ENCODE measurements at places on chromosomes 1 and 21.
A peak's percentile ranks its signal among the peaks of the same experiment; 100 is the strongest.

DNA sequence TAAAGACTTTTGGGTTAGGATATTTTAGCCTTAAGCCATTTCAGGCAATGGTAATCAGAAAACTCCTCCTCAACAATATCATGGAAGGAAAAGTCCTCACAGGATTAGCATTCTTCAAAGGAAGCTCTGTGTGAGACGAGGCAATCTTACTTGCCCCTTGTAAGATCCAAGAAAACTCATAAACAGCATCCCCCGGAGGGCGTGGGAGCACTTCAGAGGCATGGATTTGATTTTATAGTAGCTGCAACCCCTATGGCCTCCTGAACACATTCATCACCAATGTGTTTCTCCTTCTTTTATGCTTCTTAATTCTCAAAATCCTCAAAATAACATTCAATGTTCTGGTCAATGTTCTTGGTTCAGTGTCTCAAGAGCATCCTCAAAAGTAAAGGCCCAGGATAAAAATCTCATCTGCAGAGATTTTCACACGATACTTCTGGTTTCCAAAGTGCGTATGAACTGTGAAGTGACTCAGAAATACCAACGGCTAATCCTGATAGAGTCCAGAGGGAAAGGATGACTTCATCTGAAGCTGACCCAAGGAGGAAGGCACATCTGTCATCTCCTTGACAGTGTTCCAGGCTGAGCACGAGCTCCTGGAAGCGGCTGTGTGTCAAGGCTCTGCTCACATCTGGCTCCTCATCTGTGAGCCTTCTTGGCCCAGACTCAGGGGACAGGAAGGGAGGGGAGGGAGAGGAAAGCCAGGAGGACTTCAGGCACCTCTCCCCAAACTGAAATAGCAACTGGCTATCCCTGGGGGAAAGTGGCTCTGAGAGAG, 49.3 kb upstream of the PSEN2 start:
- no peak for DNase-seq
- no peaks in the 10 kb centered on the region for H3K27me3 ChIP-seq
- no peak overlapping the region for H3K4me3 ChIP-seq
- no peak overlapping the region for H3K27ac ChIP-seq
- H3K4me1 ChIP-seq, result peaks cover 7% of the 10 kb centered on the region

GRCh38 chr1:32869923-32870614, 643 bp downstream of the FNDC5 start:
- H3K4me3 ChIP-seq, result peak overlapping the region; percentile 77
- peaks cover 5% of the 10 kb centered on the region for H3K36me3 ChIP-seq
- peaks cover 57% of the 10 kb centered on the region for H3K27me3 ChIP-seq
- peak overlapping the region; percentile 60 for H3K27ac ChIP-seq

DNA sequence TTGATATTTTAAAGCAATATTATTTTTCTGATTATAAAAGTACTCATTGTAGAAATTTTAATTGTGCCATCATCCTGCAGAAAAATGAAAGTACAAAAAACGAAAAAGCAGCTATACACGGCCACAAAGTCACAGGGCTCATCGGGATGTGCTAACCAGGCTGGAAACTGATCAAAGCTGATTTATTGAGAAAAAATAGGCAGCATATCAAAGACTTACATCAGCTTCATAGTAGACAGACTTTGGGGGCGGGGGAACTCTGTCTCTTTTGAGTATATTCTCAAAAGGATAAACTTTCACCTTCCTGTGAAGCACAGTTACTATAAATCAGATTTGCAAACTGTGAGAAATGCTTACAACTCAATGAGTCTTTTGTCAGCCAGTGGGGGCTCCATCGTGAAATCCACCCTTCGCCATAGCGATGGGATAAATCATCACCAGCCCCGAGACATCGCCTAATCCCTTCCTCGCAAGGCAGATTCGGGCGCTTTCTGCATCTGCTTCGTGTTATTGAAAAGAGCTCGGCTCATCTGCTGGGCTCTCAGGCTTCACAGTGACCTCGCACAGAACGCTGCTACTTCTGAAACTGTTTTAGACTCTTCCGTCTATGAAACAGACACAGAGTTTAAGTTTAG, 69.2 kb upstream of the ERG start:
- H3K36me3 ChIP-seq, result peaks cover 1% of the 10 kb centered on the region
- peaks cover 15% of the 10 kb centered on the region for H3K27me3 ChIP-seq
- H3K27ac ChIP-seq, result no peak overlapping the region

DNA sequence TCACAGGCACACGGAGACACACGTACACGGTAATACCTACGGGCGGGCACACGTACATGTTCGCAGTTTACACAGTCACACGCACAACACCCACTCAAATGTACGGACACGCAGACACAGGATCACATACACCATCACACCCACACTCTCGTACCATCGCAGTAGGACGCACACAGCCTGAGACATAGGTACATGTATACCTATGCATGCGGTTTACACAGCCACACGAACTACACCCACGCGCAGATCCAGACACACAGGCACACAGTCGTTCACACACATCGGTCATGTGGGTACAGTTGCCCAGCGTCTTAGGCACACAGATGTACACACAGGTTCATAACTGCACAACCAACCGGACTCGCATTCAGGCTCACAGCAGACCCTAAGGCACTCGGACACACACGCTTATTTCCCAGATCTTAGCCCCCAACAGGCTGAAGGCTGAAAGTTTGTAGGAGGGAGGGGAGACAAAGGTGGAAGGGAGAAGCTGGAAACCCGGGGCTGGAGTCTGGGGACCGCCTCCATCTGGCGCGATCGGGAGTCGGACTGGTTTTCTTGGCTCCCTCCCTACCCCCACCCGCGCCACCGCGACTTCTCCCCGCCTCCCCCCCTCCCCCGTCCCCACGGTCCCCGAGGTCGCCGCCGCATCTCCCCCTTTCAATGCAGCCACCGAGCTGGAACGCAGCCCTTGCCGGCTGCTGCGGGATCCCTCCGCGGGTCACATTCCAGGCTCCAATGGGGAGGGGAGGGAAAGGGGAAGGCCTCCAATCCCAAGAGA, 51.9 kb upstream of the SYNC start:
- H3K4me3 ChIP-seq, result peak overlapping the region; percentile 75
- H3K27me3 ChIP-seq, result no peaks in the 10 kb centered on the region
- DNase-seq, result peak; percentile 23
- peaks cover 5% of the 10 kb centered on the region for H3K36me3 ChIP-seq
- H3K4me1 ChIP-seq, result peaks cover 19% of the 10 kb centered on the region

DNA sequence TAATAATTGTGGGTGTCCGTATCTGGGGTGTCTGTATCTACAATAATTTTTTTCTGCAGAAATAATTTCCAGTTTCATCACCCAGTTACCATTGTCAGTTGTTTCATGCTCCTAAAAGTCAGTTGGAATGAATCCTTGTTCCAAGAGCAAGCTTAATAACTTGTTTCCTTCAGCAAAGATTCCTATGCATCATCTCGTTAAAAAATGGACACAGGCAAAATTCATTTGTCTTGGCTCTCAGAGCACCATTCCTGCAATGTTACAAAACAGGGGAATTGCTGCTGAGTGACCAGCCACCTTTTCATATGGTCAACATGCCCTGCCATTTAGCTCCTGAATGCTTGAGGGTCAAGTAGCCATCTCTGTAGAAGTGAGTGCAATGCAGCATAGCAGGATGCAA, 393.4 kb downstream of the KCNT2 start:
- no peaks in the 10 kb centered on the region for H3K4me1 ChIP-seq
- no peak for DNase-seq
- H3K36me3 ChIP-seq, result no peaks in the 10 kb centered on the region
- H3K27me3 ChIP-seq, result no peaks in the 10 kb centered on the region
- no peak overlapping the region for H3K4me3 ChIP-seq

GRCh38 chr1:164693564-164694359, 134.8 kb downstream of the PBX1 start:
- no peaks in the 10 kb centered on the region for H3K4me1 ChIP-seq
- no peak overlapping the region for H3K27ac ChIP-seq
- H3K4me3 ChIP-seq, result no peak overlapping the region

DNA sequence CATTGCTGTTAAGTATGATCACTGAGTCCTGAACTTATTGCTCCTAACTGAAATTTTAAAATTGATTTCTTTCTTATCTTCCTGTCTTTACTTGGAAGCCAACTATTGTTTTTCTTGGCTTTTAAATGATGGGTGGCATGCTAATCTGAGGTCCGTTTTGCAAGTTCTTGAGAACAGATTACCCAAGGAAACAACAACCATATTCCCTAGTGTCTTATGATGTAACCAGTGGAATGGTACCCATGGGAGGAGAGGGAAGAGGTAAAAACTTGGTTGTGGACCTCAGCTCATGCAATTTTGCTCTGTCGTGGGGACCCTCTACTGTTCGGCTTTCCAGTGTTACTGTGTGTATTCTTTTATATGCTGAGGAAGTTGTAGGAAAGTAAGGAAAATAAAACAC, 454.8 kb upstream of the ADAMTS5 start:
- no peaks in the 10 kb centered on the region for H3K4me1 ChIP-seq
- no peak overlapping the region for H3K4me3 ChIP-seq
- H3K36me3 ChIP-seq, result no peaks in the 10 kb centered on the region
- DNase-seq, result no peak
- no peak overlapping the region for H3K27ac ChIP-seq
- no peaks in the 10 kb centered on the region for H3K27me3 ChIP-seq

GRCh38 chr1:245431706-245432105, 276.9 kb downstream of the KIF26B start:
- no peak for DNase-seq
- no peaks in the 10 kb centered on the region for H3K36me3 ChIP-seq
- no peak overlapping the region for H3K4me3 ChIP-seq
- peaks cover 13% of the 10 kb centered on the region for H3K27me3 ChIP-seq
- H3K4me1 ChIP-seq, result no peaks in the 10 kb centered on the region

DNA sequence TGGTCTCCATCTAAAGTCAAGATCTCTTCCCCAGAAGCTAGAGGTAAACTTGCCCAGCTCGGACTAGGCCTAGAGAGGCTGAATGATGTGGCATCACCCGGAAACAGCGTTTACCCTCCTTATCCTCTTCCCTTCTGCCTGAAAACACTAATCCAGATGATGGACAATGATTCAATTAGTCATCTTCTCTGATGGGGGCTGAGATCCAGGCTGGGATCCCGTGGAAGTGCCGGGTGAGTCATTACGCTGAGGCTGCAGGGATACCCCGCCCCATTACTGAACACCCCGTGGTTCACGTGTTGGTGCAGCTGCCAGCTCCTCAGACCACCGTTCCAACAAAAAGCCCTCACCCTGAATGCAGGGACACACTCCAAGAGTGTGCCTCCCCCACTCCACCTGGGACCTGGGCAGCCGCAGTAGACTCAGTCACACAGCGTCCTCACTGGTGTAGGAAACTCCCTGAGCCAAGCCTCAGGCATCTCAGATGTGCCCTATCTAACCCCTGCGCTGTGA, 2.0 kb downstream of the S100A6 start:
- DNase-seq, result no peak
- no peaks in the 10 kb centered on the region for H3K27me3 ChIP-seq
- H3K27ac ChIP-seq, result peak overlapping the region; percentile 93
- peak overlapping the region; percentile 91 for H3K4me3 ChIP-seq

- H3K27ac ChIP-seq, result peak overlapping the region; percentile 99
- H3K27me3 ChIP-seq, result no peaks in the 10 kb centered on the region
- peak; percentile 66 for DNase-seq
- peaks cover 61% of the 10 kb centered on the region for H3K4me1 ChIP-seq
Observed at GRCh38 chr1:113929750-113930498, 800 bp downstream of the HIPK1 start.

- no peak overlapping the region for H3K27ac ChIP-seq
- DNase-seq, result no peak
- H3K4me1 ChIP-seq, result peaks cover 9% of the 10 kb centered on the region
- no peaks in the 10 kb centered on the region for H3K36me3 ChIP-seq
- no peaks in the 10 kb centered on the region for H3K27me3 ChIP-seq
- no peak overlapping the region for H3K4me3 ChIP-seq
Observed at GRCh38 chr1:227899820-227900449, 47.8 kb downstream of the WNT9A start.

GRCh38 chr1:219347921-219348391, 174.3 kb downstream of the LYPLAL1 start:
- no peak overlapping the region for H3K4me3 ChIP-seq
- no peak overlapping the region for H3K27ac ChIP-seq
- H3K27me3 ChIP-seq, result peaks cover 15% of the 10 kb centered on the region
- DNase-seq, result no peak
- H3K4me1 ChIP-seq, result no peaks in the 10 kb centered on the region

- peaks cover 1% of the 10 kb centered on the region for H3K36me3 ChIP-seq
- H3K27ac ChIP-seq, result no peak overlapping the region
- peaks cover 28% of the 10 kb centered on the region for H3K4me1 ChIP-seq
Observed at GRCh38 chr1:10941891-10942541, 70.4 kb upstream of the TARDBP start.

- H3K4me3 ChIP-seq, result no peak overlapping the region
- H3K4me1 ChIP-seq, result no peaks in the 10 kb centered on the region
- no peak for DNase-seq
- no peak overlapping the region for H3K27ac ChIP-seq
- peaks cover 58% of the 10 kb centered on the region for H3K27me3 ChIP-seq
Observed at GRCh38 chr21:37620401-37620800, 253.8 kb downstream of the DYRK1A start.

DNA sequence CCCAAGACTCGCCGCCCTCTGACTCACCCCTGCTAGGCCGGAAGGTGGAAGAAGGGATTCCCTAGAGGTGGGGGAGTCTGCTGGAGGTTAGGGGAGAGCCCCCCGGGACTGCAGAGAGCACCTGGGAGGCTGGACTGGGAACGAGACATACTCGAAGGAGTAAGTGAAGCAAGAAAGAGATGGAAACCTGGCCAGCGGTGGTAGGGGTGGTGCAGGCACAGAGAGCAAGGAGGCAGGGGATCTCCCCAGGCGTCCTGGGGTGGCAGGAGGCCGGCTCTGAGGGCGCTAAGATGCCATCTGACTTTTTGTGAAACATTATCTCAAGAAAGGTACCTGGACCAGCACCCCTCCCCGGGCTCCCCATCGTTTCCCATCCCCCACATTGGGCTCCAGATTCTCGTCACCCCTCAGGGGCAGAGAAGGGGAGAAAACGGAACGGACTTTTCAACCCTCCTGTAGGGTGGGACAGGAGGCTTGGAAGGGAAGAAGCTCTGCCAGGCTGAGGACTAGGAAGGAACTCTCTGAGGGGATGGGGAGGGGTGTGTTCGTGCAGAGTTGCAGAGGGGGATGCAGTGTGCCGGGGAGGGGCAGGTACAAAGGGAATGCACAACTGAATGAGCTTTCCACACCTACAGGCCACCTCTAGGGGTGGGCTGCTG, 708 bp downstream of the CHRNB2 start:
- peaks cover 5% of the 10 kb centered on the region for H3K36me3 ChIP-seq
- H3K4me3 ChIP-seq, result no peak overlapping the region
- H3K27ac ChIP-seq, result no peak overlapping the region
- peaks cover 11% of the 10 kb centered on the region for H3K4me1 ChIP-seq

- peaks cover 3% of the 10 kb centered on the region for H3K36me3 ChIP-seq
- DNase-seq, result no peak
- no peak overlapping the region for H3K27ac ChIP-seq
- H3K4me3 ChIP-seq, result no peak overlapping the region
- H3K27me3 ChIP-seq, result peaks cover 13% of the 10 kb centered on the region
- no peaks in the 10 kb centered on the region for H3K4me1 ChIP-seq
Observed at GRCh38 chr1:220462752-220463151, 65.2 kb upstream of the MARK1 start.

DNA sequence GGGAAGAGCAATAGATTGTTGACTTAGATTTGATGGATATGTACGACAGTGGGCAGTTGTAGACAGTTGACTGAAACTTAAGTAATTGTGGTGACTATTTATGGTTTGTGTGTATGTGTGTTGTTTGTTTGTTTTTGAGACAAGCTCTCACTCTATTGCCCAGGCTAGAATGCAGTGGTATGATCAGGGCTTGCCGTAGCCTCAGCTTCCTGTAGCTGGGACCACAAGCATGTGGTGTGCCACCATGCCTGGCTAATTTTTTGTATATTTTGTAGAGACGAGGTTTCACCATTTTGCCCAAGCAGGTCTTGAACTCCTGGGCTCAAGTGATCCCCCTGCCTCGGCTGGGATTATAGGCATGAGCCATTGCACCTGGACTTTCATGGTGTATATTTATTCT, 9.8 kb downstream of the SDHC start:
- H3K36me3 ChIP-seq, result peaks cover 39% of the 10 kb centered on the region
- DNase-seq, result no peak
- peak overlapping the region; percentile 74 for H3K27ac ChIP-seq
- H3K27me3 ChIP-seq, result no peaks in the 10 kb centered on the region
- peak overlapping the region; percentile 21 for H3K4me3 ChIP-seq

Data from central memory CD8-positive, alpha-beta T cell (primary cell).